ENCODE measurements at places on chromosomes 13 and 19.

DNA sequence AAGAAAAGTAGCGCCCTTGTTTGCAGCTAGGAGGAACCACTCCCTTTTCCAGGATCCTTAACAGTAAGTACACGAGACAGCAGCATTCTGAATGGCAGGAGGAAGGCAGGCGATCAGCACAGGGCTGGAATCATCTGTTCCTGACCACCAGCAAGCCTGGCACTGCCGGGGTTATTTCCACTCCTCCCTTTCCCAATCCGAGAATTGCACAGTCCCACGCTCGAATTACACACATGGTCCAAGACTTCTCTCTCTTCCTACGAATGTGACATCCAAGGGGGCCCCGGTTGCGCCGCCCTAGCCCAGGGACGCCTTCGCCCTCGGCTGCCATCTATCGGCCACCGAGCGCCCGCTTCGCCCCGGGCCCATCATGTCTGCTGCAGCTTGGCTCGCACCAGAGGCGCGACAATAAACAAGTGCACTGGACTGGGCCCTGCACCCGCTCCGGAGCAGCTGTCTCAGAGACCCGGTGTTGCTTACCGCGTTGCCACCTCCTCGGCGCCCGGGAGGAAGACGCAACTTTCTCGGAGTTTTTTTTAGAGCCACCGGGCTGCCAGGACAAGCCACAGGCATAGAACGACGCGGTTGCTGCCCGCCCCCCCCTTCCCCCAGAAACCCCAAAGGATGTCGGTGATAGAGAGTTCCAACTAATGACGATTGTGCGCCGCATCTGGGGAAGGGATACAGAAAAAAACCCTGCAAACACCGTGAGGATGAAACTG lies at the start of gene SLITRK5:
TSS of gene SLITRK5 (plus strand) at position 341 of the 722 bp plus-strand sequence. CDS start 4,018 bp downstream, outside the sequence.
- no peaks in the 10 kb centered on the region for H3K36me3 ChIP-seq
- H3K4me3 ChIP-seq, result peak within 1 kb of the TSS; percentile 33
- H3K27me3 ChIP-seq, result no peaks in the 10 kb centered on the region
- no peak within 1 kb of the TSS for H3K27ac ChIP-seq
- DNase-seq, result peak; percentile 33

- H3K27ac ChIP-seq, result no peak overlapping the region
- H3K4me3 ChIP-seq, result no peak overlapping the region
- no peaks in the 10 kb centered on the region for H3K4me1 ChIP-seq
- no peaks in the 10 kb centered on the region for H3K27me3 ChIP-seq
- no peaks in the 10 kb centered on the region for H3K36me3 ChIP-seq
Observed at GRCh38 chr13:104875038-104875754, 1660.3 kb downstream of the EFNB2 start.

DNA sequence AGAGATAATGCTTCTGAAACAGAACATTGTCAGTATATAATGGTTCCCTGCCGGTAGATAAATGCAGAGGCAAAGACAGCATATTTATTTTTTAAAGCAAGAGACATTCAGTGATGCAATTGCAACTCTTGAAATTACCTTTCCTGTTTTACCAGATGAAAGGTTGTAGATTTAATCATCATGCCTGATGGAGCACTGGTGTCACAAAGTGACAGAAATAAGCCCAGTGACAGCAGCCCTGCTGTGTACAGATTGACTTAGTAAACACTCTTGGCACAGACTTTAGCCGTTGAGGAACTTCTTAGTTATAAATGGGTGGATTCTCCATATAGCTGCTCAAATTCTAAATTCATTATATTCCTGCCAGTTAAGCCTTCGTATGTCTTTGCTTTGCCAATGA lies 172.5 kb downstream of the ITGBL1 start:
- H3K36me3 ChIP-seq, result no peaks in the 10 kb centered on the region
- H3K27me3 ChIP-seq, result no peaks in the 10 kb centered on the region
- no peak overlapping the region for H3K4me3 ChIP-seq
- DNase-seq, result no peak
- H3K4me1 ChIP-seq, result no peaks in the 10 kb centered on the region

DNA sequence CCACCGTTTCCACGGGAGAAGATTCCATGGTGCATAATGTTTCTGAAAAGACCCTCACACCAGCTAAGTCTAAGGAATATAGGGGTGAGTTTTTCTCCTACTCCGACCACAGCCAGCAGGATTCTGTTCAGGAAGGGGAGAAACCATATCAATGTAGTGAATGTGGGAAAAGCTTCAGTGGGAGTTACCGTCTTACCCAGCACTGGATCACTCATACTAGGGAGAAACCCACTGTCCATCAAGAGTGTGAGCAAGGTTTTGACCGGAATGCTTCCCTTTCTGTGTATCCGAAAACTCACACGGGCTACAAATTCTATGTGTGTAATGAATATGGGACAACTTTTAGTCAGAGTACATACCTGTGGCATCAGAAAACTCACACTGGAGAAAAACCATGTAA lies 19.1 kb downstream of the ZNF473 start:
- no peak overlapping the region for H3K4me3 ChIP-seq
- H3K27ac ChIP-seq, result no peak overlapping the region
- peaks cover 78% of the 10 kb centered on the region for H3K36me3 ChIP-seq
- DNase-seq, result no peak
- no peaks in the 10 kb centered on the region for H3K4me1 ChIP-seq

DNA sequence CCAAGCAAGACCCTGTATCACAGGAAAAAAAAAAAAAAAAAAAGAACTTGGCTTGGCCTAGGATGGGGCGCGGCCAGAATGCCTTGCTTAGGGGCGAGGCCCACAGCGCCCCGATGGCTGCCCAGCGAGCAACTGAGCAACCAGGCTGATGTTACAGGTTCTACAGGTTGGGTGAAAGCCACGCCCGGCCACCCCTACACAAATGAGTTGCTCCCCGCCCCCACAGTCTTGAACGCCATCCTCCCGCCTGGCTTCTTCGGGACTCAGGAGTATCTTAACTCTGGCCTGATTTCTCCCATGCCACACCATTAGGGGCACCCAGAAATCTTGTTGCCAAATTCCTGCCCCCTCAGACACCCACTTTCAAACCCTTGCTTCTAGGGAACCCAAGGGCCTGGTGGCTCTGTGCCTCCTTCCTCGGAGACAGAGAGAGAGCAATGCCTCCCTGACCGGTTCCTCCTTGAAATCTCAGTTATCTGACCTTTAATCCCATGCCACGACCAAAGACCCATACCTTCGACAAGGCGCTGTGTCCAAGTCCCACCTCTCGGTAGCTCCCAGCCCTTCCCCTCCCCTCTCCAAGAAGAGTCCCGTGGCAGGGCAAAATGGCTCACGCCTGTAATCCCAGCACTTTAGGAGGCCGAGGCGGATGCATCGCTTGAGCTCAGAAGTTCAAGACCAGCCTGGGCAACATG lies 1.1 kb upstream of the CBLC start:
- peaks cover 22% of the 10 kb centered on the region for H3K4me1 ChIP-seq
- no peaks in the 10 kb centered on the region for H3K27me3 ChIP-seq
- DNase-seq, result peak; percentile 93
- H3K36me3 ChIP-seq, result no peaks in the 10 kb centered on the region
- H3K4me3 ChIP-seq, result no peak overlapping the region
